Endothelial cell of umbilical vein (primary cell): ENCODE measurements at places on chromosomes 6 and 20. TPM values are rescaled to one million over a fixed set of nuclear protein-coding genes. Genes with fewer than 3 reads are reported as not detected.

DTNBP1 gene
- total RNA-seq: 21.8 and 24.3 TPM in 2 replicates

DNA sequence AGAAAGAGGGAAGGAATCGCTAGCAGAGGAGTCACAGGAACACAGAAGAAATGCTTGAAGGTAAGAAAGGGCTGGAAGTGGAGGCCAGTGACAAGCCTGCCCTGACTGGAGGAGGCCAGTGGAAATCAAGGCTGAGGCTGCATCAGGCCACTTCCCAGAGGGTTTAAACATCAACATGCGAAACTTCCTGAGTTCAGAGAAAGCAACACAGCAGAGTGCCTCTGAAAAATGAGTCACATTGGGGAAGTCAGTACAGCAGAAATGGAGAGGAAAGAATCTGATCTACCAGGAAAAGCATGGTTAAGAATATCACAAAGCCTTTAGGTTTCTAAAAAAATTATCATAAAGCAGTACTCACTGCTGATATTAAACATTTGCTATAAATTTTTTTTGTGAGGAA, 23.3 kb downstream of the NAPB start:
- DNase-seq: peak; percentile 88

GRCh38 chr6:51349857-51350256, 531.2 kb downstream of the TFAP2B start:
- DNase-seq: no peak

GRCh38 chr6:42390228-42390934, 61.3 kb downstream of the TRERF1 start:
- DNase-seq: no peak

CYP39A1 gene
- not detected in 2 replicates for total RNA-seq

UST gene
- total RNA-seq: 0.81 and 0.84 TPM in 2 replicates

DNA sequence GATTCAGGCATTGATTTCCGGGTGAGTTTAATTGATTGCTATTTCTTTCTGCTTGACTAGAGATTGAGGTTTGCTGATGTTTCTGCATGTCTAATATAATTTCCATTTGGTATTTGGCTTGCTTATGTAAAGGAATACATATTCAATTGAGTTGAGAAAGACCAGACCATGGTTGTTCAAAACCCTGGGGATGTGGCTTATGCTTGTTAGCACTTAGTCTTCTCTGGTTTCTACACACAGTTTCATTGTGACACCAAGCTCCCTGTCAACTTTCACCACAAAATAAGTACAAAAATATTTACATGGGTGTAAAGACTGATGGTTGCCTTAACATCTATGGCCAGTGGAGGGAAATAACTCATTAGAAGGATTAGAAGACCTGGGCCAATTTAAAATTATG, 209.6 kb downstream of the CDH26 start:
- no peak for DNase-seq

MATN4 gene
- 0.14 TPM in 1 of 2 replicates, not detected in the other for total RNA-seq

LGSN gene
- not detected in 2 replicates for total RNA-seq

PACRG gene
- total RNA-seq: not detected in 2 replicates
